Activated CD4-positive, alpha-beta memory T cell treated with anti-CD3 and anti-CD28 coated beads, Interleukin-2, amount 10 ng/mL, durations not matched to agents 7 days and 5 days (primary cell): ENCODE measurements at places on chromosomes 1 and 21.

DNA sequence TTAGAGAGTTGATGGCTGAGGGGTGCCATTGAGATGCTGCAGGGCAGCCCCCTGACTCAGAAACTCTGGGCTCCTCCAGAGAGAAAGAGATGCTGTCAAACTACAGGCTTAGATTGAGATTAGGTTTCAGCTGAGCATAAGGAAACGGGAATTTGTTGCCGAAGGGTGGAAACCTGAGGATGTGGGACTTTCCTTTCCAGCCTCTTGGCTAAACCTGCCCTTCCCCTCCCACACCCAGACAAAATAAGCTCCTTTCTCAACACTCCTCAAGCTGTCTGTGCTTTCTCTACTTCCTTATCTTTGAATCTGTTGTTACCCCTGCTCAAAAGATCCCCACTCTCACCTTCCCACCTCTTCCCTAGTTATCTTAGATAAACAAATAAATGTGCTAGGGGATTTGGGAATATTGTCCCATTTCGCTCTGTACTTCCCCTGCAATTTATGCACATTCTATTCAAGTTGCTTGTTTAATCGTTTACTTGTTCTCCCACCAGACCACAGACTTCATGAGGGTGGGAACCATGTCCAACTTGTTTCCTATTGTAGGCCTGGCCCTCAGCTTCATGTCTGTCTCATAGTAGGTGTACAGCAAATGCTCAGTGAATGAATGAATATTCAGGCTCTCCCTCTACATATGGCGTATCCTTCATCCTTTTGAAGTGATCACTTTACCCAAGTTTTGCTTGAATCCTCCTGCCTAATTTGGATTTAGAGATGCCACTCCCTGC, 30.6 kb upstream of the MARK1 start:
- no peaks in the 10 kb centered on the region for H3K4me1 ChIP-seq
- H3K27ac ChIP-seq = no peak overlapping the region
- no peaks in the 10 kb centered on the region for H3K36me3 ChIP-seq
- H3K4me3 ChIP-seq = no peak overlapping the region
- DNase-seq = no peak

DNA sequence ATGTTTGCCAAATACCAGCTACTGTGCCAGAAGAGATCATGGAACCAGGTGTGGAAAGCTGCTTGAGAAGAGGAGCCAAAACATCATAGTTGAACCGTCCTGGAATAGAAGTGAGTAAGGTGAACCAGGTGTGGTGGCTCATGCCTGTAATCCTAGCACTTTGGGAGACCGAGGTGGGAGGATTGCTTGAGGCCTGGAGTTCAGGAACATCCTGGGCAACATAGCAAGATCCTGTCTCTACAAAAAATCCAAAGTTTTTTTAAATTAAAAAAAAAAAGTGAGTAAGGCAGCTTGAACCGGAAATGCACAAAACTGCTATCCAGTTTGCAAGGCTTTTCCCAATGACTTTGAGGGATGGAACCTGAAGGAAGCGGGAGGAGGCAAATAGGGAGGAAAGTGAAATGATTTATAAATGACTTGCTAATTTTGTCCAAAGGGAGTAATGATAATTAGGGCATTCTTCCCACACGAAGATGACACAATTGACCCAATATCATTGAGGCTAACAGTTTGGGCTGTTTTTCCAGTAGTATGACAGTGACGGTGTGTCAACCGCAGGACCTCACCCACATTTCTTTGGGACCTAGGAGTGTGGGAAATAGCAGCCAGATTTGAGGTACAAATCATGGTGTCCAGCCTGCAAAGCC, 1.5 kb upstream of the CNN3 start:
- peaks cover 3% of the 10 kb centered on the region for H3K36me3 ChIP-seq
- no peak for DNase-seq
- H3K4me3 ChIP-seq = no peak overlapping the region
- H3K27me3 ChIP-seq = peaks cover 54% of the 10 kb centered on the region
- peaks cover 10% of the 10 kb centered on the region for H3K4me1 ChIP-seq

DNA sequence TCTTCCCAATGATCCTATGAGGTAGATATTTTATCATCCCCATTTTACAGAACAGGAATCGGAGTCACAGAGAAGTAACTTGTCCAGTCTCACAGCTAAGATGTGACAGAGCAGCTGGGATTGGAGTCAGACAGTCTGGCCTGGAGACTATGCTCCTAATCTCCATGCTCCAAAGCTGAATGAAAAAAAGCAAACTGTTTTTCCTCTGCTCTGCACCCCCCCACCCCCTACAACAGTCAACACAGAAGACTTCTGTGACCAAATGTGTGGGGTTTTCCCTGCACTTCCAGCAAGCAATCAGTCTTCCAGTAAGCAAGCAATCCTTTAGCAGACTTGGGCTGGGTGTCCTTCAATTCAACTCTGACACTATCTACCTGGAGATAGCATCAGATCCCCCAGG, 33.2 kb downstream of the KIRREL1 start:
- no peak for DNase-seq
- peaks cover 6% of the 10 kb centered on the region for H3K27me3 ChIP-seq
- no peak overlapping the region for H3K27ac ChIP-seq
- no peak overlapping the region for H3K4me3 ChIP-seq
- no peaks in the 10 kb centered on the region for H3K4me1 ChIP-seq
- H3K36me3 ChIP-seq = no peaks in the 10 kb centered on the region

GRCh38 chr1:93899543-93900207, 9.6 kb downstream of the GCLM start:
- H3K4me3 ChIP-seq = no peak overlapping the region
- H3K27ac ChIP-seq = no peak overlapping the region
- H3K27me3 ChIP-seq = no peaks in the 10 kb centered on the region
- peaks cover 43% of the 10 kb centered on the region for H3K36me3 ChIP-seq
- DNase-seq = no peak

- no peaks in the 10 kb centered on the region for H3K27me3 ChIP-seq
- peaks cover 56% of the 10 kb centered on the region for H3K36me3 ChIP-seq
- H3K4me3 ChIP-seq = no peak overlapping the region
- no peak overlapping the region for H3K27ac ChIP-seq
- DNase-seq = no peak
- H3K4me1 ChIP-seq = peaks cover 10% of the 10 kb centered on the region
Measured at GRCh38 chr1:22111115-22111514, 31.8 kb downstream of the WNT4 start.

- DNase-seq = no peak
- H3K4me1 ChIP-seq = no peaks in the 10 kb centered on the region
- no peak overlapping the region for H3K4me3 ChIP-seq
- no peaks in the 10 kb centered on the region for H3K36me3 ChIP-seq
- no peak overlapping the region for H3K27ac ChIP-seq
Measured at GRCh38 chr1:115251340-115251748, 86.7 kb downstream of the NGF start.
